Aorta (tissue), 5 donors: ENCODE measurements at places on chromosomes 11 and 22. TPM values are rescaled to one million over a fixed set of nuclear protein-coding genes. Genes with fewer than 3 reads are reported as not detected.

- no peak for DNase-seq
Measured at GRCh38 chr11:78860720-78861422, 286.2 kb upstream of the NARS2 start.

DNA sequence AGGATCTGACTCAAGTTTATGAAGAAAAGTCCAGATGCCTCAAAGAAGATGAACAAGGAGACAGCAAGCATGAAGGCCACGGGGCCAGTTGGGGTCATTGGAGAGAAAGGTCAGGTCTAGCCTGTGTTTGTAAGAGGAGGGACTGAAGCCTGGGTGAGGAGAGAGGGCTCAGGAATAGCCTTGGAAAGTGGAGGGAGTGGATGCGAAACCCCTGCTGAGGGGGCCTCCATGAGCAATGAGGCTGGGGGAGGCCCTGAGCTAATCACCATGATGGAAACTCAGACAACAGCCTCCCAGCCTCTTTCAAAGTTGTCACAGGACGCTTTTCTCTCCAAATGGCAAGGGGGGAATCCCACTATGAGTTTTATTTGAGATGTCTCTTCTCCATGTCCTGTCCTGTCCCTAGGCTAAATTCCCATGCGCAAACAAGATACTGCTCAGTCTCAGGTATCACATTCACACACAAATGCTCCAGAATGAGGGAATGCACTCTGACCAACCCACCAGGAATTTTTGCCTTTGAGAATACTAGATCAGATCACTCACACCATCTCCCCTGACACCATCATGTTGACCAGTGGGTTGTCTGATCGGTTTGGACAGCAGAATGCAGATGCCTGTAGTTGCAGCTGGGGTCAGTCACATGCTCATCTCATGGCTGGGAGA is 51.3 kb upstream of the TOP3B start:
- DNase-seq, result no peak

- DNase-seq, result no peak
Measured at GRCh38 chr11:26087120-26087935, 244.6 kb upstream of the ANO3 start.

- DNase-seq, result no peak
Measured at GRCh38 chr11:94283678-94284077, 20.7 kb upstream of the IZUMO1R start.

DNA sequence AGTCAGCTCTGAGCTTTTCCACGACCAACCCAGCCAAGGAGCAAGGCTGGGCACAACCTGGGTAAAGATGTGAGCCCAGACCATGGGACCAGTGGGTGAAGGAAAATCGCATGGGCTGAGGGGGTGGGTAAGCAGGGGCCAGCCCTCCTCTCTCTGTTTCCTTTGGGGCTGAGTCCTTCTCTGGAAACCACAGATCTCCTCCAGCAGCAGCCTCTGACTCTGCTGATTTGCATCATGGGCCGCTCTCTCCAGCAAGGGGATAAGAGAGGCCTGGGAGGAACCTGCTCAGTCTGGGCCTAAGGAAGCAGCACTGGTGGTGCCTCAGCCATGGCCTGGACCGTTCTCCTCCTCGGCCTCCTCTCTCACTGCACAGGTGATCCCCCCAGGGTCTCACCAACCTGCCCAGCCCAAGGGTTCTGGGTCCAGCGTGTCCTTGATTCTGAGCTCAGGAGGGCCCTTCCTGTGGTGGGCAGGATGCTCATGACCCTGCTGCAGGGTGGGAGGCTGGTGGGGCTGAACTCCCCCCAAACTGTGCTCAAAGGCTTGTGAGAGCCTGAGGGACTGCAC is 67.8 kb downstream of the GGTLC2 start:
- DNase-seq, result no peak

- no peak for DNase-seq
Measured at GRCh38 chr22:34278121-34278520, 357.8 kb upstream of the LARGE1 start.

DNA sequence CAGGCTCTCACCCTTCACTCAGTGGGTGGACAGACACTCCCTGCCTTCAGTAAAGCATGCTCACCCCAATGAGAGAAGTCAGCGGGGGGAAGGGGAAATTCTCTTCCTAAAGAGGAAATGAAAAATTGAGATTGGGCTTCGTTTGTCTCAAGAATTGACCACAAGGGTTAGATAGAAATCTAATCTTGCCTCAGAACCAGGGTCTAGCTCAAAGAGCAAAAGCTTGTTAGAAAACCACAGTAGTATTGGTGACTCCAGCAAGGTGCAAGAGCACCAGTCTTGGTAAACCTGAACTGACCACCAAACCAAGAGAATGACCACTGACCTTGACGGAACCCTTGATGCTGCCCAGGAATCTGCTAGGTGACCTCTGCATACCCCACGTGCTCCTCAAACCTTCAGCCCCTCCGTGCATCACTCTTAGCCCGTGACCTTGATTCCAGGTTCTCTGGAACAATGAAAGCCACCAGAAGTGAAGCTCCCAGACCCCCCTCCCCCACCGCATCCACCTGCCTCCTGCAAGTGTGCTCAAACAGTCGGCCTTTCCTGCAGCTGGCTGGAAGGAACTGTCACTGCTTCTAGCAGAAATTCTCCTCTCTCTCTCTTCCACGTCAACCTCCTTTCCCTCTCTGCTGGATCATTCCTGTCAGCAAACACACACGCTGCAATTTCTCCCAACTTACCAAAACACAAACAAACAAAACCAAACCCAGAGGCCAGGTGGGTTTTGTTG is 3.1 kb upstream of the TMA7B start:
- DNase-seq, result no peak

- no peak for DNase-seq
Measured at GRCh38 chr11:69295079-69295994, 1.4 kb downstream of the MYEOV start.

DNA sequence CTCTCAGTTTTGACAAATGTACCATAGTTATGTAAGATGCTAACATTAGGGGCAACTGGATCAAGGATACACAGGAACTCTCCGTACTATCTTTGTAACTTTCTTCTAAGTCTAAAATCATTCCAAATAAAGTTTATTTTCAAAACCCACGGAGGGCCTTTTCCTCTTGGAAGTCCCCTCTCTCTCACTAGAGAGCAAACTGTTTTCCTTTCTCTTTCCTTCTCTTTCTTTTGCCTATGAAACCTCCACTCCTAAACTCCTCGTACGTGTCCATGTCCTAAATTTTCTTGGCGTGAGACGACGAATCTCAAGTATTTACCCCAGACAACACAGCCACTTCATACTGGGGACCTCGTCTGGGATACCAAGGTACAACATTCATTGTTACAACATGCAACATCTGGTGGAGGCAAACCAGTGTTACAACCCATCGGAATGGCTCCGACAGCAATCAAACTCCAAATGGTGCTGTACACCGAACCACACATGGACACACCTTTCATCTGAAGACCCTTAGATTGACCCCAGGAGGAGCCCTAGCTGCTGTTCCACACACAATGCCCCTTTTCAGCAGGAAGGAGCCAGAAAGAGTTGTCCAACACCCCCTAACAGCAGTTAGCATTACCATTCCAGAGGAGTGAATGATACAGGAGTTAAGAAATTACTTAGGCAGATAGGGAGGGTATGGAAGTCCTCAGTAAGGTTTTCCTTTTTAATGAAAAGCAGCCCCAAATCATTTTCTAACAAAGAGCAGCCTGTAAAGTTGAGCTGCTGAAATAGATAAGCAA is 108.1 kb downstream of the SGSM3 start:
- DNase-seq, result no peak

Gene RBMXL2
- not detected for total RNA-seq

Gene CATSPERZ
- not detected for total RNA-seq

Gene APOL5
- not detected for total RNA-seq

Gene OR10V1
- total RNA-seq, result not detected

Gene SYCE3
- not detected for total RNA-seq

Gene OR4C45
- total RNA-seq, result not detected

Gene PDHX
- total RNA-seq, result 30.5 TPM

Gene PVALB
- total RNA-seq, result not detected

Gene PDGFB
- 20.7 TPM for total RNA-seq

Gene HBB
- 2,087 TPM for total RNA-seq
